ENCODE measurements at places on chromosomes 7 and 10.
A peak's percentile ranks its signal among the peaks of the same experiment; 100 is the strongest.

GRCh38 chr10:129233351-129234148 lies 233.5 kb upstream of the MGMT start:
- DNase-seq, result no peak

- DNase-seq, result no peak
These were observed 14.3 kb downstream of the MAD1L1 start for GRCh38 chr7:2218444-2218785.

GRCh38 chr7:93046641-93047040 lies 71.1 kb downstream of the SAMD9 start:
- no peak for DNase-seq

DNA sequence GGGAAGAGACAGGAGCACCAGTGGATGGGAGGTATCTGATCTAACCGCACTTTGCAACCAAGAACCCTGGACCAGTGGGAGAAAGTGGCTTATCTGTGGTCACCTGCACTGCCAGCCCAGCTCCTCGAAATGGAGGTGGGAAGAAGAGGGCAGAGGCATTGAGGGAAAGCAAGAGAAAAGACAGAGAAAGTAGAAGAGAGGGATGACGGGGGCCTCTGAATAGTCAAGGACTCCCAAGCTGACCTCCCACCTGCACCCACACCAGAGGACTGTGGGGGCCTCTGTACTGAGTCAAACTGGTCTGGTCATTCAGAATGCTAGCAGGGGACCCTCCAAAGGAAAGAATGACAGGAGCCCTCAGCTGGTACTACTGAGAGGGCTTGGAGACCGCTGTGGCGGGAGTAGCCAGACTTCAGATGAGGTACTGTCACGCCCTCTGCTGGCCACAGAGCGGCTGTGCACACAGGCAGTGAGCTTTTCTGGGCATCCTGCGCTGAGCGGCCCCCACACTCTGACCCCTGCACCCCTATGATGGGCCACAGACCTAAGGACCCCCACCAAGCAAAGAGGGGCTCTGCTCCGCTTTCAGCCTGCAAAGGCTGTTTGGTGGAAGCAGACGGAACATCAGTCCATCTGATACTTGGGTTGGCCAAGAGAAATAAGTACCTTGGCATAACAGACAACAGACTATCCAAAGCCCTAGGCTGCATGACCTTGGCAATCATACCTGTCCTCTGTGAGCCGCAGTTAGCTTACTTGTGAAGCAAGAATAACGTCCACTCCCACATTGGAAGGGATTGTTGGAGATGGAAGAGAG lies 112.9 kb downstream of the COL13A1 start:
- peak; percentile 15 for DNase-seq

- no peak for DNase-seq
These were observed 33.5 kb upstream of the ADAM12 start for GRCh38 chr10:126421756-126422256.

DNA sequence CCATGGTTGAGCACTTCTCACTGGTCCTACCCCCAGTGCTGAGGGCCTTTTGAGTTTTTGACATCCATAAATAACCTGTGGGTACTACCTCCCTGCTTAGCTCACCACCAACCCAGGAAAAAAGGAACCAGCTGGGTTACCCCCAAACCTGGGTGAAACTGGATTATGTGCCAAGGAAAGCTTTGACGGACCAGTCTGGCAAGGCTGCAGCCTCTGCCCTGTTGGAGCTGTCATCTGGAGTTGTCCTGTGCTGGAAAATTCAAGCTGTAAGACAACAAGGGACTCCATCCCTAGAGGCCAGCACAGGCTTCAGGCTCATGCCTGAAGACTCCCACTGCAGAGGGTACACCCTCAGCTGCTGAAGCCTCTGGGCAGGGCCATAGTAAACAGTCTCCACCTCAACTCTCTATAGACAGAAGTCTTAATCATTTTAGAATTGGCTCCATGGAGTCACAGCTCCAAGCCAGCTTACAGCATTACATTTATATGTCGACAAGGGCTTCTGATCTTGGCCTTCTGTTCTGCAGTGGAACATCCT lies 115.5 kb upstream of the AFAP1L2 start:
- no peak for DNase-seq

- DNase-seq, result no peak
These were observed 102.7 kb downstream of the AGMO start for GRCh38 chr7:15459018-15459615.

GRCh38 chr10:128065881-128066534 lies 60.2 kb downstream of the MKI67 start:
- no peak for DNase-seq

- DNase-seq, result no peak
These were observed 281.6 kb downstream of the HGF start for GRCh38 chr7:81488210-81488609.

GRCh38 chr7:151246851-151247580 lies 1.5 kb downstream of the SMARCD3 start:
- DNase-seq, result no peak

- no peak for DNase-seq
These were observed 63.0 kb downstream of the PROSER2 start for GRCh38 chr10:11886138-11886474.

GRCh38 chr7:155205368-155206317 lies 92.0 kb upstream of the INSIG1 start:
- peak; percentile 84 for DNase-seq

DNA sequence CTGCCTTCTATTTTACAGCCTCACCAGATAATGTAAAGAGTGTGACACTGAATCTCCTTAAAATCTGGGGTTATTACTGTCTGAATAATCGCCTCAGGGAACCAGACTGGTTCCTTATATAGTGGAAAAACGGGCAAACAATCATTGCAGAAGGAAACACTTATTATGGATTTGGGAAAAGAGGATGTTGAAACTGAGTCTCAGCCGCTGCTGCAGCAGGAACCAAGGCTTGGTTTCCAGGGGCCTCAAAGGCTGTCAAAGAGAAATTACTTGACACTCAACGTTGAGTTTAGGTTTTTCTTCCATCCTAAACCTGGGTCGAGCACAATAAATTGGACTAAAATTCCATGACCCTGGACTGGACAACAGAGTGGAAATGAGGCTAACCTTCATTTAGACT lies 103.8 kb upstream of the AHR start:
- no peak for DNase-seq

GRCh38 chr10:16945593-16945992 lies 128.4 kb upstream of the RSU1 start:
- DNase-seq, result no peak

DNA sequence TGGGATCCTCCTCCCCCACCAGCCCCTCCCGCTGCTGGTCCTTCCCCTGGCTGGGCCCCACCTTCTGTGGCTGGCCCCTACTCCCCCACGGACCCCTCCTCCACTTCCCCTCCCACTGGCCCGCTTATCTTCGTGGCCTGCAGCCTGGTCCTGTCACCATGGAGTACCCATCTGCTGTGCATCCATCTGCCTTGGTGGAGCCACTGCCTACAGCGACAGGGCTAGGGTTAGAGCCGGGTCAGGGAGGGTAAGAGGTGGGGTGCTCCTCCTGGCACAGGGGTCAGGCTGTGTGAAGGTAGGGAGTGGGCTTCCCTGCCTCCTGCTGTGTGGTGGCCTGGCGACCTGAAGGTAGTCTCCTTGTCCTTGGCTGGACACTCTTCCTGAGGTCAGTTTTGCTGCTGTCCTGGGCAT lies 5.2 kb downstream of the ADCY1 start:
- no peak for DNase-seq

DNA sequence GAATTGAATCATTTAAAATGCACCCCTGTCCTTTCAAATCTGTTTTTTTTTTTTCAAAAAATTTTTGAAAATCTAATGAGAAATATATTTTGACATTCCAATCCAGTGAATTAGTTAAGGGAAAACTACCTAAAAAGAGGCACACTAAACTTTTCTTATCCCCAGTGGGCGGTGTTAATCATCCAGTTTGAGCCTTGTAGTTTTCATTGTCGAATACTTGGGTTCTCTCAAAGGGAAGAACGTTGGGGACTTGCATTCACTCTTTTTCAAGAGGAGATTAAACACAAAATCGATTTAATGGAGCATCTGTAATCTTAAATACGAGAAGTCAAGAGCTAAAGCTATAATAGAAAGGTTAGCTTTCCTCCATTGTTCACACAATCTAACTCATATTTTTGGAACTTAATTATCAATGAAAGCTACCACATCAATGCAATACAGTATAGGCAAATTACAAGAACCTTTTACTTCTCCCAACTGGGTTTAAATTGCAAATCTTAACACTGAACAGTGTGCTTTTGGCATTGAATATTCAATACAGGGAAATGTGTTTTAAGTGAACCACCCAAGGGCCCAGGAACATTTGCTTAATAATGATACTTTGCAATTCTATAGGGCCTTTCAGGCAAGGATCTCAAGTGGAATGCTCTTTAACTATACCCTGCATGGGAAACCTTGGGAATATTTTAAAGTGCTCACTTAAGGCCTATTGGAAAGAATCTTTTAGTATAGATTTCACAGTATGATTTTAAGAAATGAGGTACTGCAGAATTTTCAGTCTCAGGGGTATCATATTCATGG lies 13.1 kb upstream of the SP8 start:
- DNase-seq, result no peak

DNA sequence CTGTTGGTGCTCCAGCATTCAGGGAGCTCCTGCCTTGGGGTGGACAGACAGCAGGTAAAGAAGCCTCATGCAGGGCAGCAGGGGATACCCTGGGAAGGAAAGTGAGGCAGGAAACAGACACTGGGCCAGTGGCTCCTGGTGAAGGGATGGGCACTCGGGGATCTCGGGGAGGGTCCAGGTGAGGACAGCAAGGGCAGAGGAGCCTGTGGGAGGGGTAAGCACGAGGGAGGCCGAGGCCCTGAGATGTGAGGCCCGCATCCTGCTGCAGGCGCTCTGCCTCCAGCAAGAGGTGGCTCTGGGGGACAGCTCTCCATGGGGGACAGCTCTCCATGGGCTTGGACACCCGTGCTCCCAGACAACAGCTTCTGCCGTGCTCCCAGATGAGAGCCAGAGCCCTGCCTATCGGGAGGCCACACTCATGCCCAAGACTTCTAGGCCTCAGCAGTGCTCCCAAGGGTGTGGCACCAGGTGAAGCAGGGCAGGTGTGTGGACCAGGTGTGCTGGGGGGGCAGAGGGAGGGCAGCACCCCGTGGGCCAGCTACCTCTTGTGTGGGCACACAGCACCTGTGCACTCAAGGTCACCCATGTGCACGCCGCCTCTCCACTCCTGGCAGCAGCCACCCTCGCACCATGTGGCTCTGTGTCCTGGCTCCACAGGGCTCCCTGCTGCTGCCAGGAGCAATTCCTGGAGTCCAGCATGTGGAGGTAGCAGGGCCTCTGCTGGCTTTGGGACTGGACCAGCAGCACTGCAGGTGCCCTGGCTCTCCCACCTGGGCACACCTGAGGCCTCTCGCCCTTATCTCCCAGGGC lies 93.6 kb upstream of the INSIG1 start:
- DNase-seq, result no peak

- no peak for DNase-seq
These were observed 10.8 kb downstream of the MYL10 start for GRCh38 chr7:101618207-101618839.

DNA sequence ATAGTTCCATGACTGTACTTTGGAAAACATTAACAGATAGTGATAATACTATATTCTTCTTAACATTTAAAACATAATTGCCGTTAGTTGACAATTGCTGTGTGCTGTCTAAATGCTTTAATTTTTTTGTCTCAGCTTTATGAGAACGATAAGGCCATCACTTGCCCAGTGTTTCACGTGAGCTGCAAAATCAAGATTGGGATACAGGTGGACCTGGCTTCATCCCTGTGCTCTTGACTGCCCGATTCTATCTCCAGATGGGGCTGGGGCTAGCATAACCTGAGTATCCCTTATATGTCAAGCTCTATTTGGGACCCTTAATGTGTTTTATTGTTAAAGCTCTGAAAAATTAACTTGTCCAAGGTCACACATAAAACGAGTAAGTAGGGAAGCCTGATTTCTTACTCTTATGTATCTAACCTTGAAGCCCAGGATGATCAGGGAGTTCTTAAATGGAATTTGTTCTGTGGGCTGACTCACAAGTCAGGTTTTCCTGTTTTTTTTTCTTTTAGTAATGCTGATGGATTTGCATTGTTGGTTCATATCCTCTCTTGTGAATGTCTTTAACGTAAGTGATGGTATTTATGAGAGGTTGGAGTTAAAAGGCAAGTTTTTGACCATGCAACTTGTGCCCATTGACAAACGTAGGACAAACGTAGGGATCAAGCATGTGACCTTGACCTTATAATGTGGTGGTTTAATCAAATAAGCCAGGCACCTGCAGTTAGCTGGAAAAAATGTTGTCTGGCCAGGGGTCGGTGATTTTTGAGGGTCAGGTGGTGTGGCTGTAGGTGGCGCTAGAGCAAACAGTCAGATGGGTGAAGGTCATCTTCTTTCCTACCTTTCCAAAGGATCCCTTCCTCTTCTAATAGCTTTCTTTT lies 3.6 kb downstream of the PRKAR2B start:
- DNase-seq, result no peak

- DNase-seq, result no peak
These were observed 70.9 kb upstream of the COL1A2 start for GRCh38 chr7:94323844-94324243.

- no peak for DNase-seq
These were observed 203.7 kb downstream of the EBF3 start for GRCh38 chr10:129760416-129760815.

- DNase-seq, result no peak
These were observed 348.5 kb downstream of the GRID1 start for GRCh38 chr10:86017841-86018734.

- DNase-seq, result no peak
These were observed 37.8 kb upstream of the UBE2H start for GRCh38 chr7:129990403-129991192.

DNA sequence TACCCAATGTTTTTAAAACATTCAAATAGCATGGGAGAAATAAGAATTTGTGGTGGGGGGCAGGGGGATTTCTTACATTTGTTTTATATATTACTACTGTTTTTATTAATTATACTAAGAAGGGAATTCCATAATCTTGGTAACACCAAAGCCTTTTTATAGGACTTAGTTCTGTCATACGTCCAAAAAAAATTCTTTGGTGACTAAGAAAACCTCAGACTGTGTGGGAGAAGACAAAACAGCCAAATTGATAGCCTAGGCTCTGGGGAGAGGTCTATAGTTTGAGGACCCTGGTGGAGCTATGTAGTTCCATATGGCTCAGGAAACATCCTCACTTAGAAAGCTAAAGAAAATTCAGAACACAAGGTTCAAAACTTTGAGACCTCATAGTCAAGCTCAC lies 23.4 kb downstream of the ACSM6 start:
- DNase-seq, result no peak

DNA sequence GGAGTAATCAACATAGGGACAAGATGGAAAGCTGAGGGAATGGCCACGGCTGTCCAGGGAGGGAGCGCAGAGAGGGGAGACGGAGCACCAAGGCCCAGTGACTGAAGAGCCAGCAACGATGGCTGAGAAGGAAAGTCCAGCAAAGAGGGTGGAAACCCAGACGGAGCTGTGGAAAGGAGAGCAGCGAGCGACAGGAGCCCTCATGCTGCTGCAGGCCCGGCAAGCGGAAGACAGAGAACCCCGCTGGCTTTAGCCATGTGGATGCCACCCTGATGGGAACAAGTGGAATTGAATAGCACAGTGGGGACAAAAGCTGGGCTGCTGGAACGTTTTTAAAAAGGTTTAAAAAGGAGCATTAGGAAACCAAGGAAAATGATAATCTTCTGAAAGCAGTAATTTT lies 82.9 kb upstream of the DDC start:
- DNase-seq, result no peak

All from T-cell (primary cell).